CD4-positive, CD25-positive, alpha-beta regulatory T cell (primary cell): ENCODE measurements at places on chromosomes 5 and 9. TPM values are rescaled to one million over a fixed set of nuclear protein-coding genes. Genes with fewer than 3 reads are reported as not detected.

GRCh38 chr5:77946381-77947040, 170.4 kb upstream of the TBCA start:
- no peak for DNase-seq

DNA sequence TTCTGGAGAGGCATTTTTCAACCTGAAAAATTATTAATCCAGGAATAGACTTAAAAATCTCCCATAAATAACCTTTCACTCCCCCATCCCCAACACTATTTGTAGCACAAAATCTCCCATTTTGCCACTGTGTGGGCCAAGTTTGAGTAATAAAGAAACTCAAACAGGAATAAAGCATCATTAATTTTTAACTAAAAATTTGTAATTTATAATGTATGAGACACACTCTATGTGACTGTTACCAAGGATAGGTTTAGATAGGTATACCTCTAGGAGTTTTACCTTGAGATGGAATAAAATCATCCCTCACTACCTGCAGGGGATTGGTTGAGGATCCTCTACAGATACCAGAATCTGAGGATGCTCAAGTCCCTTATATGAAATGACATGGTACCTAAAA, 30.1 kb downstream of the CHD1 start:
- DNase-seq: no peak

- DNase-seq: no peak
Observed at GRCh38 chr9:15018096-15018637, 107.9 kb upstream of the FREM1 start.

DNA sequence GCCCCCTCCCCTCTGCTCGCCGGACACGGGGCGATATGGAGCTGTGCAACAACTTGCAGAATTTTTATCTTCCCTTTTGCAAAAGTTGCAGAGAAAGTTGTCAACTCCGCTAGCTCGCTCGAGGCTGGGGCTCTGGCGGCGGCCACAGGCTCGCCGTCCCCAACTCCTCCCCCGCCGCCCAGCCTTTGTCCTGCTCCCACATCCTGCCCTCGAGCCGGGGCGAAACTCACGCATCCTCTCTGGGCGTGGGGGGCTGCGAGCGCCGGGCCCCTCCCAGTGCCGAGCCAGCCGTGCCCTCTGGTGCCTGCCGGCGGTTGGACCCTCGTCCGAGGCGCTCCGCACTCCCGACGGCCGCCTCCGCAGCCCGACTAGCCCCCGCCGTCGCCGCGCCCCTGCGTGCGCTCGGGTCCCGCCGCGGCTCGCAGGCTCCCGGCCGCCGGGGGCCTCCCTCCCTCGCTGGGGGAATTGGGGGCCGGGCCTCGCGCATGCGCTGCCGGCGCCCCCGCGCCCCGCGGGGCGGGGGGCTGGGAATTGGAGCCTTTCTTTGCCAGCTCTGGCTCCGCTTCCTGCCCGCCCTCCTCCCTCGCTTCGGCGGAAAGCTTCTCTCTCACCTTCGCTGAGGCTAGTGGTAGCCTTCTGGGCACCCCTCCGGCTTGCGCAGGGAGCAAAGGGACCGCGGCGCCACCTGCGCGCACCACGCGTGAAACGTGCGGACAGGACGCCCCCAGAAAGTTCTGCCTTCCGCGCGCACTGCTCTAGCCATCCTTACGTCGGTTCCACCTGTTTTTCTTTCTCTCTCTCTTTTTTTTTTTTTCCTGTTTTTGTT, at the start of gene CCNJL:
CCNJL (minus strand) TSS at position 431 of the 826 bp plus-strand sequence. CDS start 641 bp downstream, outside the sequence.
- no peak for DNase-seq

TRAF2 gene
- total RNA-seq: 28.6 TPM

TERT gene
- 0.22 TPM for total RNA-seq

CFAP77 gene
- total RNA-seq: not detected

DNA sequence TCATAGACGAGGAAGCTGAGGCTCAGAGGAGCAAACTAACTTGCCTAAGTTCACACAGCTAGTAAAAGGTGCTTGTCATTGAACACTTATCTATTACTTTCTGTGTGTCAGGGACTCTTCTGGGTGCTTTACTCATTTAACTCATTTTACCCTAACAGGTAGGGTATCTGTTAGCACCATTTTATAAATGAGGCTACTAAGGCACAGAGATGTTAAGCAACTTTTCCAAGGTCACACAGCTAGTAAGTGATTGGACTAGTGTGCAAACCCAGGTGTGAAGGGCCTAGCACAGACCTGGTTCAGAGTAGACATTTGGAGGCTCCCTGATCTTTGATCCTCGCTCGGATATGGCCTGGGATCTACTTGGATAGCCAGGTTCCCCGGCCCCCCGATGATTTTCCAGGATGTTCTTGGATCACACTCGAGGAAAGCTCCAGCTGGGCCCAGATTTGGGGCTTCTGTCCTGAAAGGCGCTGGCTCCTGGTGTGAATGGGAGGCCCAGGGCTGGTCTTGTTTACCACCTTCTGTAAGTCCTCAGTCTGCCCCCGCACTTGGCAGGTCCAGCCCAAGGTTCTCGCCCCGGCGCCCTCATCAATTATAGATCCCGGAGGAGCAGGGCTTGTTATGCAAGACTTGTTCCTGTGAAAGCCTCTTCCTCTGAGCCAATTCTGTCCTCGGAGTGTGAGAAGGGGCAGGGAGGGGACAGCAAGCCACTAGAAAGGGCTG, 37.5 kb downstream of the GSN start:
- DNase-seq: no peak

SIT1 gene
- total RNA-seq: 76.9 TPM

- no peak for DNase-seq
Observed at GRCh38 chr5:98942847-98943246, 14.0 kb upstream of the CHD1 start.

SPINK1 gene
- total RNA-seq: not detected

- DNase-seq: no peak
Observed at GRCh38 chr9:129381481-129381957, 203.5 kb upstream of the IER5L start.

DNA sequence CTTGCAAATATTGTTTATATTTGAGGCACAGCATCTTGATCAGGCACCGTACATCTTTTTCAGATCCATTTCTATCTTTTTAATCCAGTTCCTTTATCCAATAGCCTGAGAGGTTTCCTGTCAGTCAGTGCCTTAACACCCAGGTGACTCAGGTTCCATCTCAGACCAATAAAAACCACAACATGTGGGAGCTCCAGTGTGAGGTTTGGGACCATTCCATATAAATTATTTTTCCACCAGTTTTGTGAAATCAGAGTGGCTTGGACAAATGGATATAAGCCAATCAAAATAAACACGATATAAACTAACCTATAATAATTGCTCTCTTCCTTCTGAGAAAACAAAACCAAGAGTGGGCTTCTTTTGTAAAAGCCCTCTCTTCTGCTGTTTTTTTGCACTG, 351.3 kb downstream of the NTRK2 start:
- DNase-seq: no peak

DNA sequence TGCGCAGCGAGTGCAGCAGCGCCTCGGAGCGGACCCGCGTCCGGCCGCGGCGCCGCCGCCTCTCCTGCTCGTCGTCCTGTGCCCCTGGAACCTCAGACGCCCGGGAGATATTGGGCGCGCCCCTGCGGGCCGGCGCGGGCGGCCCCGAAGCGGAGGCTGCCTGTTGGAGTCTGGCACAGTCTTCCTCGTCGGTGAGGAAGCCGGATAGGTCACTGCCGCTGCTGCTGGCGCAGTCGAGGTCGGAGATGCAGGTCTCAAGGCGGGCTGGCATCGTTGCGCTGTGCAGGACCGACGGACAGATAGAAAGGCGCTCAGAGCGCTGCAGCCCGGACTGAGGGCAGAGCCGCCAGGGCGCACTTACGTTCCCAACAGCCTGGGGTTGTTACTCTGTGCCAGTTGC, 344 bp downstream of the NEUROG1 start:
- no peak for DNase-seq

- DNase-seq: no peak
Observed at GRCh38 chr5:143693651-143694252, 118.2 kb upstream of the HMHB1 start.

GRCh38 chr5:109877670-109878045, 187.9 kb downstream of the MAN2A1 start:
- DNase-seq: no peak

MARVELD2 gene
- total RNA-seq: 0.52 TPM

GRCh38 chr5:123611406-123611709, 99.4 kb downstream of the CSNK1G3 start:
- DNase-seq: no peak

DNA sequence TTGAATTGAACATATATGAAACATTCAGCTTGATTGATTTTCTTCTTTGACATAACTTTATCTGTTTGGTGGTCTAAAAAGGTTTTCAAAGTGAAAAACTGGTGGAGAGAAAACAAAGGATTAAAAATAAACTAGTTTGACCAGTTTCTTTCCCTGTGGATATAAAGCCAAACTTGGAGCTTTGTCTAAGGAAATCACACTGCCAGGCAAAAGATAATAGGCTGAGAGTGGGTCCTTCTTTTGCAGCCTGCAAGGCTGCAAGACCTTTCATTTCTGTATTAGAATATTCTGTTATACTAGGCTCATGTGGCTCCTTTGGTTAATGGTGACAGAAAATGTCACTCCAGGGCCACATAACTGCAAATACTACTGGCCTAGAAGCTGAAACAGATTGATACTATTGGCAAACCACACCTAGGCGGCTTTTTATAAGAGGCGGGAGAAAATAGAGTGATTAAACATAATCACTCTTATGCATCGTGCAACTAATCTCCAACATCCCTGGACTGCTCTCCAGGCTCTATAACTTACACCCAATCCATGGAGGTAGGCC, 129.1 kb upstream of the ZNF462 start:
- DNase-seq: no peak

INSL6 gene
- total RNA-seq: not detected

GRCh38 chr5:139670369-139671095, 22.4 kb downstream of the CXXC5 start:
- DNase-seq: no peak

NREP gene
- 1.3 TPM for total RNA-seq

- DNase-seq: no peak
Observed at GRCh38 chr9:127883959-127884358, 6.5 kb upstream of the AK1 start.

DNA sequence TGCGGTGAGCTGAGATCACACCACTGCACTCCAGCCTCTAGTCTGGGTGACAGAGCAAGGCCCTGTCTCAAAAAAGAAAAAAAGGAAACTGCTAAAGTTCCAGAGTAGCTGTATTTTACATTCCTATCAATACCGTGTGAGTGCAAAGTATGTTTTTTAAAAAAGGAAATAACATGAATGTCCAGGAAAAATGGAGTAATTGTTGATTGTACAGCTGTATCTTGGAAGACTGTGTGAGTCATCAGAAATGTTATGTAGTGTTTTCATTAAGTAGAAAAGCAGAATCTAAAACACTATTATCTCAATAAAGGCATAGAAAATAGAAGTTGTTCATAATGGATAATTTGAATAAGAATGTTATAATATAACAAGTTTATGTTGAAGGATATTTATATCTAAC, 53.9 kb downstream of the ZCCHC7 start:
- no peak for DNase-seq

- DNase-seq: no peak
Observed at GRCh38 chr5:96257904-96258303, 175.1 kb downstream of the PCSK1 start.

KIF24 gene
- total RNA-seq: 0.25 TPM

DNA sequence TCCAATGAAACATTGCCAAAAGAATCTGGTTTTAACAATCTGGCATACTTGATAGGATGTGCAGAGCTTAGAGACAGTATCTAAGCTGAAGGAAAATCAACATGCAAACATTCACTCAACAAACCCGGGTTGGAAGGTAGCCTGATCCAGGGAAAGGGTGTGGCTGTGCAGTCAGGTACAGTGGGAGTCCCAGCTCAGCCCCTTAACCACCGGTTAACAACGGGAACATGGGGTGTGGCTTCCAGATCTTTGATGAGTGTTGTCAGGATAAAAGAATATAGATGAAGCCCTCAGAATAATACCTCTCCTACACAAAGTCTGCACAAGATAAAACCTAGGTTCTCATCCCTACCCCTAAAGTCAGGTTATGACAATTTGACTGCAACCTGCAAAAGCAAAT, 127.3 kb downstream of the CDK5RAP2 start:
- no peak for DNase-seq

DNA sequence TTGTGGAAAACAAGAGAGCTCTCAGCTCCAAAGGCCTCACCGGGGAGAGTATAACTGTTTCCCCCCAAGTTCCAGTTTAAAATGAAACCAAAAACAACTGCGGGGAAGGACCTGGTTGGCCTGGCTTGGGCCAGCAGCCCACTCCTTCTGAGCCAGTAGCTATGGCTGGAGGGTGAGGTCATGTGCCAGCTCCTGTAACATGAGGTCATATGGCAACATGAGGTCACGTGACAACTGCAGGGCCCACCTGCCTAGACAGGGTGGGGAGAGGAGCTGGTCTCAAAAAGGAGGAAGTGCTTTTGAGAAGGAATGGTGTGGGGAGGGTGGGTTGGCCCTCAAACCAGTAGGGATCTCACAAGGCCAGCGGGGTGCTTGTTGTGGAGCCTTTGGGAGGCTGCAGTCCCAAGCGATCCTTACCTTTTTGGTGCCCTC, 29.3 kb upstream of the CRB2 start:
- no peak for DNase-seq

- no peak for DNase-seq
Observed at GRCh38 chr5:176369934-176370711, 4.8 kb downstream of the ARL10 start.

SPINK4 gene
- not detected for total RNA-seq

PCDHGA9 gene
- total RNA-seq: not detected

C5orf34 gene
- total RNA-seq: 0.81 TPM

ABCA1 gene
- total RNA-seq: 4.3 TPM

- no peak for DNase-seq
Observed at GRCh38 chr9:114693248-114693855, 11.4 kb upstream of the TEX48 start.

GRCh38 chr5:141945511-141946051, 12.4 kb downstream of the PCDH12 start:
- no peak for DNase-seq

GRCh38 chr5:148397968-148398595, 14.3 kb downstream of the FBXO38 start:
- no peak for DNase-seq

C9orf50 gene
- not detected for total RNA-seq

GRCh38 chr5:759111-759751, 25.3 kb downstream of the ZDHHC11B start:
- no peak for DNase-seq

- DNase-seq: no peak
Observed at GRCh38 chr5:160905285-160905684, 53.3 kb upstream of the ATP10B start.
